ENCODE measurements at places on chromosomes 12 and 14.
A peak's percentile ranks its signal among the peaks of the same experiment; 100 is the strongest.

DNA sequence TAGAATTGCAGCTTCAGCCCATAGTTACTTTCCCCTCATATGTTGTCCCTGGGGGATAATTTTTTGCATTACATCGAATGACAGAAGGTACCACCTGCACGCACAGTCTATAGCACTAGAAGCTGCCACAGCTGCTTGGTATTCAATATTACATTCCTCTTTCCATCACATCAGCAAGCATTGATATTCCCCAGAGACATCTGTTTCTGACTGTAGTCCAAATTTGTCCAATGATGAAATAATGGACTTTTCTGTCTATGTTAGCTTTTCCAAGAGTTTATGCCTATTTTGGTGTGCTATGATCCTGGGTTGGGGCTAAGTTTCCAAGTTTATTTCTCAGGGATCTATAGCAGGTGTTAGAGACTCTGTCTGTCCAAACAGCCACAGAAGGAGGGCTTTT lies 335.4 kb downstream of the LRIG3 start:
- DNase-seq, result no peak

DNA sequence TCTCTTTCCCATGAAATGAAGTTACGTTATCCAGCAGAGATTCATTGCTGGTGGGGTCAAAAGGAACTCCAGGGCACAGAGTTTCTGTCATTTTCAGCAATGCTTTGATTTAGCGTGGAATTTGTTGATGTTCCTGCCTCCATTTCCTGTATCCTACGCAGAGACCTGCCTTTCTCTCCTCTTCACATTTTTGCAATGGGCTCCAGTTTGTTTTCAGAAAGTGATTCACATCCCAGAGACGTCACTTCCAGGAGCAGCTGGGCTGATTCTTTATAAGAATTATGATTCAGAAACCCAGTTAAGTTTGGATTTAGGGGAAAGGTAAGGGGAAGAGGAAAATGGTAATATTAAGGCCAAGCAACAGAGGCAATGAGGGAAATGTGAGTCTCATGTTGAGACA lies 11.6 kb downstream of the RNASE10 start:
- DNase-seq, result no peak

DNA sequence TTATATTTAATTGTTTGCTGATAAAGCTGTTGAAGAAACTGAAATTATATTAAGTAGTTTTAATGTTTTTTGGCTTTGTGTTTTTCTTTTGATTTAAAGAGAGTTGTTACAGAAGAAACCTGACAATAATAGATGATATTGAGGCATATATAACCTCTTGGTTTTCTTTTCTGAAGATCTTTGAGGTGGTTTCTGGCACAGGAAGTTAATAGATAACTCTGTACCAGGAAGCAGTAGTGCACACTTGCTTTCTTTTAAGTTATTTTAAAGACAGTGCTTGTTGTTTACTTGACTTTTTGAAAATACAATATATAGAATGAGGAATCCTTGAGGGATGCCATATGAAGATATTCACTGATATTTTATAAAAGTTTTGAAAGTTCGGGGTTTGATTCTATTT lies 209.0 kb upstream of the FBXO33 start:
- no peak for DNase-seq

DNA sequence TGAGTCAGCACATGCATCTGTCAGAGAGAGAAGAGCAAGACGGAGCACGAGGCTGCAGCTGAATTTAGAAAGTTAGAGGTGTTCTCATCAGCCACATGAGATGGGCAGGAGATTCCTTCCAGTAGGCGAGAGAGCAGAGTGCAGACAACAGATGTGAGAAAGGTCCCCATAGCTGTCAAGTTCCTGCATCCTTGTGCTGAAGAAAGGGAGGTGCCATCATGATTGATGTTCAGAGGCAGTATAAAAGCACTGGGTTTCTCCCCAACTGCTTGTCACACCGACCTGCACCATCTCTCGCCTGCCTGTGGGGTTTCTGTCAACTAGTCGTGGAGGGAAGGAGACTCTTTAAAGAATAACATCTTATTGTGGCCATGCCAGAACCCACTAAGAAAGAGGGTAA lies at the start of gene MYBPC1:
Gene MYBPC1, plus strand, starts transcription at position 272 of the 400 bp plus-strand sequence. Its CDS starts 100 bp downstream, at position 372.
- no peak for DNase-seq

DNA sequence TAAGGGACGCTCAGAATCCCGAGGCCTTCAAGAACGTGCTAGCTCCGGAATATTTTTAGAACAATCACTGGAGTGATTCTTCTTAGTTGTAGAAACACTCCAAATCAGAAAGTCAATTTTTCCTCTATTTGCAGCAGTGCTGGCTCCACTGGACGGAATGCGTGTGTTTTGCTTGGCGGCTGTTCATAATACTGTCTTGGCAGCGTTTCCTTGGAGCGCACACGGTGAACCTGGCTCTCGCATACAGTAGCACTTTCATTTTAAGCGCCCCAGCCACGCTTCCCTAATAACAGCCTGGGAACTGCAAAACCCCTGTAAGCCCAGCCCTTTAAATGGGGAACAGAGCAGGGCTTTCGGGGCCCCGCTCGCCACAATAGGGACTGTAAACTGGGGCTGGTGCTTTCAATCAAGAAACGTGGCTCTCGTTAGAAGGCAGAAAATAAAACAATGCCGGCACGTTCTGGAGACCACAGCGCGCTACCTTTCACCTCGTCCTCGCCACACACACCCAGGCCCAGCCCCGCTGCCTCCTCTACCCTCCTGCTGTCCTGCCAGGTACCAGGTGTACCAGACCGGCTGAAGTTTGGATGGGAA lies 79.9 kb downstream of the BCL11B start:
- no peak for DNase-seq

DNA sequence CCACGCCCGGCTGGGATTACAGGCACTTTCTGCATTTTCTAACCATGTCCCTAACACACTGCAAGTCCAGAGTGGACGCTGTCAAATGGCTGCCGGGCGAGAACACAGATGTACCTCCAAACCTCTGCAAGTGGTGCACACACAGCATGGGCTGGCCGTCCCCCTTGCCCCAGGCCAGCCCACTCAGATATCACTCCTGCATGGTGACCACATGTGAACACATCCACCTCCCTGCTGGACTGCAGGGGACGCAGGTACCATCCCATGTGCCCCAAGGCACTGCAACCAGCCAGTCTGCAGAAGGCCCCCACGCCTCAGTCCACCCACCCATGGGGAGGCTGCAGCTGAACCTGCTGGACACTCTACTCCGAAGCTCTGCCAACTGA lies 14.0 kb downstream of the BRF1 start:
- no peak for DNase-seq

- no peak for DNase-seq
These were observed 169.2 kb downstream of the SYT1 start for GRCh38 chr12:79033788-79034187.

GRCh38 chr12:24798335-24798734 lies 150.6 kb downstream of the BCAT1 start:
- no peak for DNase-seq

DNA sequence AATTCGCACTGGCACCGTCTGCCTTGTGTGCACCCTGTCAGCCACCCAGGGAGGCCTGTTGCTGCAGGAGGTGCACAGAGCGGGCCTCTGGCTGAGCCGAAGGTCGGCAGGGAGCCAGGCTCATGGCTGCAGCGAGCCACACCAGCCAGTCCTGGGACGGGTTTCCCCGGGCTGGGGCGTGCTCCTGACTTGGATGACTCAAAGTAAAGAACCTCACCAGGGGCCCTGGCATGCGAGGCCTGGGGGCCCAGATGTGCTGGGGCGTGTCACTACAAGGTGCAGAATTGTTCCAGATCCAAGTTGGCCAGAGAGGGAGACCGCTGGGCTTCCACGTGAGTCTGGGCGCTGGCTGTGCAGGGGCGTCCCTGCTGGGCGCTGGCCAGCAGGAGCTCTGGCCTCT lies 34.5 kb downstream of the FBRSL1 start:
- no peak for DNase-seq

- peak; percentile 33 for DNase-seq
These were observed 35.7 kb upstream of the TMEM263 start for GRCh38 chr12:106919910-106920544.

- DNase-seq, result no peak
These were observed 12.5 kb upstream of the RCOR1 start for GRCh38 chr14:102579696-102580549.

DNA sequence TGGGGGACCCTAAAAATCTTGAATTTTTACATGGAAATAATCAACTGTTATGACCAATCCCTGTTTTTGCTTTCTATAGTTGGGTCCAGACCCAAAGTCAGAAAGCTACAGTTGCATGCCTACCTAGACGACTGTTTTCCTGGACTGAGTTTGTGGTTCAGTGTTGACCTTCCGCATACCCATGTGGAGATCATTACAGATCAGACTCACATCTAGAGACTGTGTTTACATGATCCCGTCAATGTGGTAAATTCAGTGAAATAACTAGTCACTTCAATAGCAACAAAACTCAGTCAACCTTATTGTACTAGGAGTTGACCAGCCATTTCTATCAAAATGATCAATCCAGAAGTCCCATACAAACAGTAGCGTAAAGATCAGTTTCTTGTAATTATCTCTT lies 257.6 kb downstream of the EGLN3 start:
- no peak for DNase-seq

- DNase-seq, result peak; percentile 53
These were observed 3.6 kb downstream of the SMARCD1 start for GRCh38 chr12:50088577-50089335.

DNA sequence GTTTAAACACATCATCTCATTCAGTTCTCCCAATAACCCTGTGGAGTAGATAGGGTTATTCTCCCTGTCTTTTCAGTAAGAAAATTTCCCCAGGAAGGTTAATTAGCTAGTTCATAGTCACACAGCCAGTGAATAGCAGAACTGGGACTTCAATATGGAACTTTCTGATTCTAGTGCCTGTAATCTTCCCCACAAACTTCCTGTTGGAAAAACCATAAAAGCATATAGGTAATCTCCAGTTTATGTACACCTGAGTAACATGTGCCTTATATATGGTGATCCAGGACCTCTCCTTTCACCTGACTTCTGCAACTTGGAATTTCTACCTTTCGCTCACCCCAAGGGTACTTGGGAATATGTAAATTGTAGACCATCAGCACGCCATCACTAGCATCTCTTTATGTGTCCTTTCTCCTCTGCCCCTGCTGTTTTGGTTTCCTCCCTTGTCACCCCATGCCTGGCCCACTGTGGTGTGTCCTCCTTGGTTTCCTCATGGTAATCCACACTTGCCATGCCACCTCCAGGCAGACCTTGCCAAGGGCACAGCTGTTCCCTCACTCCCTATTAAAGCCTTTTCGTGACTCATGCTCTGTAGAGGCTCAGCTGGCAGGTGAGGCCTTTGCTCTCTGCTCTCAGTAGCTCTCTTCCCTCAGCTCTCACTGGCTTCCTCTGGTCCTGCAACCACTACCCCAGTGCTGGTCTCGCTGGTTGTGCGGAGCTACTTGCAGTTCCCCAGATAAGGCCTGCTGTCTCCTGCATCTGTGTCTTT lies 16.7 kb downstream of the TBC1D30 start:
- no peak for DNase-seq

DNA sequence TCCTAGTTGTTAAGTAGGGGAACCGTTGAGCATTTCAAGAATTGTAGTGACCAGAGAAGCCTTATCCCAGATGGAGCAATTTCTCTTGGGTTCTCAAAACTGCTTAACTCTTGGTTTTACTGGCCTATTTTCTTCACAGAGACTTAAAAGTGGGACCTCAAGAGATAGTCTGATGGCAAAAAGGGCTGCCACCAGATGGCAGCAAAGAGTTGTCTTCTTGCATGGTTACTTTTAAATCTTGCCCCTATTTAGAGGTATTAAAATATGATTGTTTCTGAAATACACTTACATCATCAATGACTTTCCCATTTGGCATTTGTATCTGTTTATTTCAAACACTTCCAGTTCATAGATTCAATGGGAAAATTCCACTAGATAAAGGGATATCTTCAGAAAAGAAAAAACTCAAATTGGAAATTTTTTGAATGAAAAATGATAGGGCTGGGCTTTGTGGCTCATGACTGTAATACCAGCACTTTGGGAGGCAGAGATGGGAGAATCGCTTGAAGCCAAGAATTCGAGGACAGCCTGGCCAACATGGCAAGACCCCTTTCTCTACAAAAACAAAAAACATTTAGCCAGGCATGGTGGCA lies 69.9 kb upstream of the CNTN1 start:
- DNase-seq, result peak; percentile 13

GRCh38 chr14:22291406-22291805 lies 297.6 kb downstream of the DAD1 start:
- no peak for DNase-seq

DNA sequence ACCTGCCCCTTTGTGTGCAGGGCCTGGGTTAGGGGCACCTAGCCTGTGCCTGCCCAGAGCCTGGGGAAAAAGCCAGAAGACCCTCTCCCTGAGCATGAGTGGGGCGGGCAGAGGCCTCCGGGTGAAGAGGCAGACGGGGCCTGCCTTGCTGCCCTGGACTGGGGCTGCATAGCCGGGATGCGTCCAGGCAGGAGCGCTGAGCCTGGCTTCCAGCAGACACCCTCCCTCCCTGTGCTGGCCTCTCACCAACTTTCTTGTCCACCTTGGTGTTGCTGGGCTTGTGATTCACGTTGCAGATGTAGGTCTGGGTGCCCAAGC lies 216.1 kb downstream of the TMEM121 start:
- DNase-seq, result no peak

DNA sequence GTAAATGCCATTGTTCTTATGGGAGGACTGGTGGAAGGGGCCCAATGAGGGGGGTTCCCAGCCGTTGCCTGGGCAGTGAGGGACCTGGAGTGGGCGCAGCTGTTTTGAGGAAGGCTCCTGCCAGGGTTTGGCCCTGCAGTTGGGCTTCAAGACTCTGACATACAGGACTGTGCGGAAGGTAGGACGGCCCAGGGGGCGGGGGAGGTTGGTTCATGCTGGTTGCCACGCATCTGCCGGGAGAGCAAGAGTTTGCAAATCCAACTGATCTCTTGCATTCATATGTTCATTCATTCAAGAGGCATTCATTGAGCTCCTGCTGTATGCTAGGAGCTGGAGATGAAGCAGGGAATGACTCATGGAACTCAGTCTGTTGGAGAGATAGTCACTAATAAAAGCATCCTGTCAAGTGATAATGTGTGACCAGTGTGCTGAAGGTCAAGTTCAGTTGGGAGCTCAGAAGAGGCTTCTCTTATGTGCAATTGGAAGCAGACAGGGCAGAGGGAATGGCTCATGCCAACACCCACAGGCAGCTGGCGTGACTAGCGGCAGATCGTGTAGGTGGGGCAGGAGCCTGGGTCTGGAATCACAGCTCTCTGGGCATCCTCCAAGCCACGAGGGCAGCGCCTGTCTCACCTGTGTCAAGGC lies 7.8 kb downstream of the SH2B3 start:
- DNase-seq, result no peak

GRCh38 chr14:98230411-98230810 lies 1041.6 kb downstream of the BCL11B start:
- DNase-seq, result no peak

GRCh38 chr12:25253371-25254068 lies 2.8 kb upstream of the KRAS start:
- DNase-seq, result no peak

GRCh38 chr14:33972583-33973081 lies 21.8 kb upstream of the EGLN3 start:
- no peak for DNase-seq

DNA sequence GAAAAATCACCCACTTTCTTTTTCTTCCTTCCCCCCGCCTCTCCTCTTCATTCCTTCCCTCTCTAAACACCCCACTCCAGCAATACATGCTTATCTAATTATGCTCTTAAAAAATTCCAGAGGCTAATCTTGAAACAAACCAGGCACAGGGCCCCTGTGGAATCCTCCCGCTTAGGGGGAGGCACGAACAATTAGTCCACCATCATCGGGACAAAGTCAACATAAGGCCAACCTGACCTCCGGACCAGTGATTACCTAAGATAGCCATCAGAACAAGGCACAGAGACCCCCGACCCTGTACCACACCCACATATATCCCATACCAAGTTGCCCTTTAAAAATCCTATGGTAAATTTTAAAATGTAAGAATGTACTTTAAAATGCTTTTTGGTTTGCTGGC lies 47.1 kb downstream of the KIF21A start:
- DNase-seq, result no peak

- DNase-seq, result no peak
These were observed 98.8 kb downstream of the DACT1 start for GRCh38 chr14:58736606-58737005.
